ENCODE measurements at places on chromosomes 3 and 15. TPM values are rescaled to one million over a fixed set of nuclear protein-coding genes. Genes with fewer than 3 reads are reported as not detected.

GRIP2 gene
- 29.3 TPM for polyA plus RNA-seq

DNA sequence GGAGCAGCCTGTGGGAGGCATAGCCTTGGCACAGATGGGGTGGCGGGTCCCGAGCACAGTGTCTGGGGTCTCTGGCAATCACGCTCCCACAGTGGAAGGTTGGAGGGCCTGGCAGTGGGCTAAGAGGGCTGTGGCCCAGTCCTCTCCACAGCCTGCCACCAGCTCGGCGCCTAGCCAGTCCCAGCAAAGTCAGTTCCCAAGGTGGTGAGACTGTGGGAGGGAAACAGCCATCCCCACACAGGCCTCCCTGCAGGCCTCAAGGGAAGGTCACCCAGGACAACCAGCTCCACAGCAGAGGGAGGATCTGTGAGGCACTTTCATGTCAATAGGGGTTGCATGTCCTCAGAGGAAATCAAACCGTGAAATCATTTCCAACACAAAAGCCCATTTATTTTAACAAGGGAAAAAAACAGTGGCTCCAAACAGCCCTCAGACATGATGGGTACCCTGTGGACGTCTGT, 27.6 kb upstream of the LIMD1 start:
- DNase-seq, result no peak

DNA sequence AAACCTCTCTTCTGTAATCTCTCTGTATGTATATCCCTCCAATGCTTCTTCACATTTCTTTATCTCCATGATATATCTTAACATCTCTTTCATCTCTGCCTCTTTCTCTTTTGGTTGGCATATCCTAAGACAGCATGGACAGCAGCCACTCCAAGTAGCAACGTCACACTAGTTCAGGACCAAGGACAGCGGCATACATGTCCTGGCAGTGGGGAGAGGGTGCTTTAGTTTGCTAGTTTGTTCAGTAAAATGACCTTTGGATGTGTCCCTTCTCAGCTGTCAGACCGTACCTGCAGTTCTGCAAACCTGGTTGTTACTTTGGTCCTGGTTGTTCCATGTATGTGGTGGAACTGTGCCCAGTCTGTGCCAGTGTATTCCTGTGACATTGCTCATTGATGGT, 225.6 kb upstream of the ROPN1 start:
- DNase-seq, result peak; percentile 65

- DNase-seq, result no peak
Observed at GRCh38 chr15:42165106-42165505, 8.7 kb upstream of the PLA2G4F start.

- no peak for DNase-seq
Observed at GRCh38 chr15:61768131-61768530, 292.1 kb downstream of the VPS13C start.

DNA sequence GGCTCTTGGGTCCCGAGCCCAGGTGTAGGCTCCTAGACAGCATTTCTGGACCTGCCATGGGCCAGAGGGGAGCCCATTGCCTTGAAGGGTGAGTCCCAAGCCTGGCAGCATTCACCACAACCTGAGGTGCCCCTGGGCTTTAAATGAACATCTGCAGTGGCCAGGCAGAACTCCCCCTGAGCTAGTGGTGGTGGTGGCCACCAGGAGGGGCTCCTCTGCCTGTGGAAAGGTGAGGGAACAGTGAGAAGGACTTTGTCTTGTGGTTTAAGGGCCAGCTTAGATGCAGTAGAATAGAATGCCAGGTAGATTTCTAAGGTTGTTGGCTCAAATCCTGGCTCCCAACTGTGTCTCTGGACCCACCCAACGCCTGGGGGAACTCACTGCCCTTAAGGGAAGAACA, 55.6 kb downstream of the CASR start:
- no peak for DNase-seq

- peak; percentile 32 for DNase-seq
Observed at GRCh38 chr15:58165661-58166060, 27.5 kb downstream of the AQP9 start.
